ENCODE measurements at places on chromosomes 6 and 20.

GRCh38 chr20:50163570-50164317 lies 10.2 kb upstream of the PEDS1 start:
- DNase-seq, result no peak

GRCh38 chr6:123879749-123880148 lies 76.1 kb downstream of the NKAIN2 start:
- no peak for DNase-seq

DNA sequence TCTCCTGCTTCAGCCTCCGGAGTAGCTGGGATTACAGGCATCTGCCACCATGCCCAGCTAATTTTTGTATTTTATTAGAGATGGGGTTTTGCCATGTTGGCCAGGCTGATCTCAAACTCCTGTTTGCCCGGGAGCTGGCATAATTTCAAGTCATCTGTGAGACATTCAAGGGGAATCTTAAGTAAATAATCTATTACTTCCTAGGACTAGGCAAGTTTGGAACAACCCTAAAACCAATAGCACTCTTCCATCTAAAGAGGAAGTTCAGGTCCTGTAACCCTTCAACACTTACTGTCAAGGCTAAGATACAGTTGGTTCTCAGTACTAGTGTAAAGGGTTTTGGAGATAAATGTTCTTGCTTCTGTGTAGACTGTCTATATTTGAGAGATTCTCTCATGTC lies 267.8 kb upstream of the IRAK1BP1 start:
- DNase-seq, result no peak

DNA sequence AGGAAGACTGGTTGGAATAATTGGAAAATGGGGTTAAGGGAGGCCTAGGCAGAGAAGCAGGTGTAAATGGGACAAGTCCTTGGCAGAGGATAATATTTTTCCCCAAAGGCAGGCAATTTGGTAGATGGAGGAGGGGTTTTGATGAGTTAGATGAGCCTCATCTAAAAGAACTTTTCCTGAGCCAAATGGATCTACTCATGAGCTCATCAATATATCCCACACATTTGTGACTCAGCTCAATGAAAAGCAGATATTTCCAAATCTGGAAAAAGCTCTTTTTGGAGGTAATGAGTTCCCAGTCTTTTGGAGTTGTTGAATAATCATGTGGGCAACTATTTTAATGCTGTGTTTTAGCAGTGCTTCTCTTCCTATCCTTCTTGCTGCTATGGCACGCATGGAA lies 685.5 kb upstream of the CITED2 start:
- no peak for DNase-seq

DNA sequence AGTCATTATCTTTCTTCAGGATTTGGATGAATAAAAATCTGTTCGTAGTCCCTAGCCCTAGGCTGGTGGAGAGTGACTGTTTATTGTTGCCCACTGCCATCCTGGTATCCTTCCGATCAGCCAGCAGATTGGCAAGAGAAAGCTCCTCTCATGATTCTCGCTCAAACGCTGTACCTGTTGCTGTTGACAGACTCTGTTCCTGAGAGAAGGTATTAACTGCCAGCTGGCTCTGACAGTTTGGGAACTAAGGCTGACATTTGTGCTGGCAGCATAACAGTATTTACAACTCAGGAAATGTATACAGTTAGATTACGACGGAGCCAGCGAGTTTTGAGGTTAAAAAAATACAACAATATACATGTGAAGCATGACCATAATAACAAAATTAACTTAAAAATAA lies 674.5 kb downstream of the PRKN start:
- no peak for DNase-seq

GRCh38 chr20:23995905-23996666 lies 7.5 kb upstream of the GGTLC1 start:
- peak; percentile 18 for DNase-seq

DNA sequence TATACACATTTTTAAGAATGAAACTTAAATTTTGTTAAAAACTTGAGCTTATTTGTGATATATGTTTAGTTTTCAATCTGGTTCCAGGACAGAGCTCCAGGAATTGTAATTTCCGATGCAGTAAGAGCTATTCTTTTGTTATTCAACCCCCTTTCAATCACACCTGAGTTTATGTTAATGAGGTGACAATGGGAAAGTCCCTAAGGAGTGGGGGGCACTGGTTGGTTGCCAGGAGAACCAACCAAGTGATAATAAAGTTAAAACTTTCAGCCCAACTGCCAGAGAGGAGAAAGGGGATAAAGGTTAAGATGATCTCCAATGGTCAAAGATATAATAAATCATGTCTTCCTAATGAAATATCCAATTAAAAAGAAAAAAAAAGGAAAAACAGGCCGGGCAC lies 19.8 kb downstream of the MDN1 start:
- no peak for DNase-seq

DNA sequence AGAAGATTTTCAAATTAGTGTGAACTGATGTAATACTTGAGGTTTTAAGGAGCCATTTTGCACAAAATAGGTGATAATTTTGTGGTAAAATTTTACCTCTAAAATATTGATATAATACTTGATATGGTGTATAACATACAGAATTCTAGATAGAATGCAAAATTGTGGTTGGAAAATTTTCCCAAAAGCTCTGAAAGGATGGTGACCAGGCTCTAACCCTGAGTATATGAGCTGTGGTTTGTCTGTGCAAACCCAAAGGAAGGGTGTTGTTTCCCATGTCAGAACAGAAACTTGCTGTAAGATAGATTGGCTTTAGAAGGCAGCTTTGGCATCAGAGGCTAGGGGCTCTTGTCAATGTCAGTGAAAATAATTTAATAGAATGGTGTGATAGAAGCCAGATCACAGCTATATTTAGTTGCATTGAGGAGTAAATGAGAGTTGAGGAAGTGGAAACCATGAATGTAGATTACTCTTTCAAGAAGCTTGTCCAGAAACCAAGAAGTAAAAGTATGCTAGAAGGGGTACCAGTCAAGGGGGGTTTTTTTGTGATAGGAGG lies 257.7 kb downstream of the FARS2 start:
- no peak for DNase-seq

DNA sequence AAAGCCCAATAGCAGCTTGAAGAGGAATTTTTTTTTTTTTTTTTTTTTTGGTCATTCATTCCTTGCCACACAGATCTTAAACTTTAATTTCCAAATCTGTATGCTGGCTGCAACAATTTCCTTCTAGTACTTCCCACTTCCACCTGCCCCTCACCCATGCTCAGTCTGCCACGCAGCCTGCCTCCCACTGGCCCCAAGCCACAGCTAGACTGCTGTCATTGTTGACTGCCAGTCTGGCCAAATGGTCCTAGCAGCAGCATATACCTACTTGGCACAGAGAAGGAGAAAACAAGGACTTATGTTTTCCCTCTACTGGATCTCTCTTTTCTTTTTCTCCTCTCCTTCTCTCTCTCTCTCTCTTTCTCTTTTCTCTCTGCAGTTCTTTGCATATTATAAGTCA lies 118.3 kb upstream of the HEY2 start:
- DNase-seq, result no peak

- DNase-seq, result no peak
These were observed 90.6 kb downstream of the MRPL14 start for GRCh38 chr6:44036699-44037101.

All from stimulated activated CD4-positive, alpha-beta T cell treated with anti-CD3 and anti-CD28 coated beads, Interleukin-1b, Interleukin-23, amount 100 ng/mL, for 1 hour (primary cell).